Activated CD4-positive, alpha-beta T cell treated with anti-CD3 and anti-CD28 coated beads for 1 hour (primary cell): ENCODE measurements at places on chromosomes 4 and X.

DNA sequence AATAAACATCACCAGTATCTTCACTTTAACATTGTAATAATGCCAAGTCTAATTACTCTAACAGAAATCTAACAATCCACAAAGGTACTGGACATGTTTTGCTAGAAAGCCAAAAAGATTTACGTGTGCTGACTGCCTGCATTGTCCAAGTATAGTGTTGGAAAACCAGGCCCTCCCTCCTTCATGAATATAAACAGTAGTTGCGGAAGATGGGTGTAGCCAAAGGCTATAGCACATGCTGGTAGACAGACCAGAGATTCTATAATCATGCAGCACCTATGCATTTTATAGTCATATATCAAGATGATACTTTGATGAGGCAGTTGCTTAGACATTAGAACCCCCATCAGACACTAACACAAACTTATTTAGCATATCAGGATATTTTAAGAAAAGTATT, 22.6 kb downstream of the ZNF280C start:
- no peak for DNase-seq

DNA sequence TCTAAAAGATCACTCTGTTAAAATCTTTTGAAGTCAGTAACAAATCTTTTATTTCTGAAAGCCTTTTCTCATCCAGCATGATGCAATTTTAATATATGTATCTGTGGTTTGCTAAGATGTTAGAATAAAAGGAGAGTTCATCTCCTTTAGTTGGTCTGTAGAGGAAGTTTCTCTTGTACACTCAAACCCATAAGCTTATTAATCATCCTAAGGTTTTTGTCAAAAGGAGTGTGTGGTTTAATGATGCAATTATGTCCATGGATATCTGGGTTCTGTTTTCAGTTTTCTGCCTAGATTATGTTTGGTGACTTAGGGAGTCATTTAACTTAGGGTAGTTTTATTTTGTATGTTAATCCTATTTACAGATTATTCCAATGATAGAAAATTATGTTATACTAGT, 52.1 kb upstream of the NDST4 start:
- no peak for DNase-seq

- DNase-seq = no peak
Observed at GRCh38 chrX:130186651-130187050, 14.9 kb downstream of the RAB33A start.

- DNase-seq = no peak
Observed at GRCh38 chr4:186260504-186261448, 5.2 kb upstream of the F11 start.

GRCh38 chrX:105209406-105209805, 11.1 kb downstream of the TEX13A start:
- no peak for DNase-seq

- DNase-seq = peak; percentile 50
Observed at GRCh38 chrX:46573892-46574773, 568 bp downstream of the CHST7 start.

- DNase-seq = no peak
Observed at GRCh38 chrX:11531226-11531625, 134.5 kb downstream of the ARHGAP6 start.

- DNase-seq = no peak
Observed at GRCh38 chr4:3703677-3704521, 62.3 kb upstream of the ADRA2C start.

- DNase-seq = no peak
Observed at GRCh38 chrX:137926090-137926489, 360.2 kb downstream of the ZIC3 start.

DNA sequence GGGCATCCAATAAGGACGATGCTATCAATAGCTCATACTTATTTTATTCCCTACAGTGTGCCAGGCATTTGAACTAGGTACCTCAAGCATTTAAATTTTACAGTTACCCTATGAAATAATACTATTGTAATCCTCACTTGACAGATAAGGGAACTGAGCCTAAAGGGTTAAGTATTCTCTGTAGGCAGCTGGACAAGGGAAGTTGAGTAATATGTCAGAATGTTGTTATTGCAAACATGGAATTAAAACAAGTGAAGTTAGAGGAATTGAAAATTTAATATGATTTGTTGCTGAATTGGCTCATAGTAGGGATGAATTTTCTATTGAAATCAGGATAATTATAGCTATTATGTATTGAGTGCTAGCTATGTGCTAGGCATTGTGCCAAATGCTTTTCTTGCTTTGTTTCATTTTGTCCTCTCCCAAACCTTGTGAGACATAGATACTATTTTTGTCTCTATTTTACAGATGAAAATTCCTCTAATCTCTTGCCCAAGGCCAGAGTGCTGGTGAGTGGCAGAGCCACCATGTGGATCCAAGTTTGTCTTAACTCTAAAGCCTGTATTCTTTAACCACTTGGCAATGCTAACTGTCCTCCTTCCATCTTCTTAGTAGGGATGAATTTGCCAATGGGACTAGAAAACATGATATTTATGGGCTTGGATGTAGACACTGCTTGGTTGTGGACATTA, 58.1 kb downstream of the TMEM164 start:
- no peak for DNase-seq

- DNase-seq = no peak
Observed at GRCh38 chr4:48064349-48064748, 47.8 kb downstream of the NIPAL1 start.

- DNase-seq = no peak
Observed at GRCh38 chr4:56389558-56389957, 2.3 kb upstream of the AASDH start.

DNA sequence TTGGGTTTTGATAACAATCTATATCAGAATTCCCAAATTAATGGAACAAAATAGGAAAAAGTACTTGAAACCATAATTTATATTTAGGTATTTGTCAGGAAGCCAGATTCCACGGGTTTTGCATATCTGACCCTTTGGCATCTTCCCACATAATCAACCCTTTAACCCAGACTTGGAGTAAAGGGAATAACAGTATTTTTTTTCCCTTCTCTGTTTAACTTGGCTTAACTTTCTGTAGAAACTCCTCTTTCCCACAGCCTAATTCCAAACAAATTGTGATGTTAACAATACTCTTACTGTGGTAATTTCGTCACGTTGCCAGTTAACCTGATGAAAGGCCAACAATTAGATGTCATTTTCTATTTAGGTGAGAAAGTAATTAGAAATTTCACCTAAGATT, 49.4 kb upstream of the GUCY1A1 start:
- no peak for DNase-seq

- DNase-seq = no peak
Observed at GRCh38 chr4:61934198-61934597, 734.1 kb downstream of the ADGRL3 start.

DNA sequence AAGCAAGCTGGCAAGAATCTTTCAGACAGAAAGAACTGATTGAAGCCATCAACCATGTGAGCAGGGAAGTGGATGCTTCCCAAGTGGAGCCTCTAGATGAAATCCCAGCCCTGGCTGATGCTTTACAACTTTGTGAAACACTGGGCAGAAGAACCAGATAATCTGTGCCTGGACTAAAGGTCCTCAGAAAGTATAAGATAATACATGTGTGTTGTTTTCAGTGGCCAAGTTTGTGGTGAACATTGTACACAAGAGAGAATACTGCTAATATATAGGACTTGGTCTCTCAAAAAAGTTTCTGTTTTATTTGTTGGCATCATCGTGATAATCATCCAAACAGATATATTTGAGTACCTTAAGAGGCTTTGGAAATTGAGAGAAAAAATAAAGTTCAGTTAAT, 1367.8 kb upstream of the IGFBP7 start:
- DNase-seq = no peak

- DNase-seq = no peak
Observed at GRCh38 chrX:131821945-131822622, 201.0 kb upstream of the STK26 start.

GRCh38 chr4:7710576-7711306, 228.9 kb downstream of the AFAP1 start:
- no peak for DNase-seq

- no peak for DNase-seq
Observed at GRCh38 chr4:108191269-108191914, 22.7 kb upstream of the LEF1 start.

- DNase-seq = no peak
Observed at GRCh38 chr4:8435656-8436121, 4.8 kb downstream of the ACOX3 start.

DNA sequence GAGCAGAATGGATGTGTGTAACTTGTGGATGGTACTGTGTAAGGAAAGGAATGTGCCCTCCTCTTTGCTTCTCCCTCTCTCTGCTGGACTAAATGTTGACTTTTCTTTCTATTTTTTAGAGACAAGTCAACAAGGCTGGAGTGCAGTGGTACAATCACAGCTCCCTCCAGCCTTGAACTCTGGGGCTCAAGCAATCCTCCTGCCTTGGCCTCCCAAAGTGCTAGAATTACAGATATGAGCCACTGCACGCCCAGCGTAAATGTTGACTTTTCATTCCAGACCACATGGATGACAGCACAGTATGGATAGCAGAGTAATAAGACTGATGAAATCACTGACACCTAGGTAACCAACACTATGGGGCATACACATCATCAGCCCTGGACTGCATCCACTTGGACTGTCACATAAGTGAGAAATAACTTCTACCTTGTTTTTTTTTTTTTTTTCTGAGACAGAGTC, 5.1 kb upstream of the RPS3A start:
- DNase-seq = no peak

DNA sequence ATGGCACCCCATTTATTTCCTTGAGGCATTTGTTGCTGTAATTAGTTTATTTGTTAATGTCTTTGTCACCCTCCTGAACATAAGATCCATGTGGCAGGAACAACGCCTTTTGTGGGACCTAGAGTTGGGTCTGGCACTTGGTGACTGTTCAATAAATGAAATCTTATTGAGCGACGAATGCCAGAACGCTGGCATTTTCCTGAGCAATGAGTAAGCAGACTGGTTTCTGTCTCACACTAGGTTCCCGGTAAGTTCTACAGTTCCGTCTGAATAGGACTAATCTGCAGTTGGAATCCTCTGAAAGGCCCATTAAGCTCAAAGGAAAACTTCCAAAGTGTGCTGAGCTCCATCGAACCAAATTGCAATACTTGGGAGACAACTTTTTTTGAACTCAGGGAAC, 49.2 kb downstream of the GATB start:
- DNase-seq = no peak

DNA sequence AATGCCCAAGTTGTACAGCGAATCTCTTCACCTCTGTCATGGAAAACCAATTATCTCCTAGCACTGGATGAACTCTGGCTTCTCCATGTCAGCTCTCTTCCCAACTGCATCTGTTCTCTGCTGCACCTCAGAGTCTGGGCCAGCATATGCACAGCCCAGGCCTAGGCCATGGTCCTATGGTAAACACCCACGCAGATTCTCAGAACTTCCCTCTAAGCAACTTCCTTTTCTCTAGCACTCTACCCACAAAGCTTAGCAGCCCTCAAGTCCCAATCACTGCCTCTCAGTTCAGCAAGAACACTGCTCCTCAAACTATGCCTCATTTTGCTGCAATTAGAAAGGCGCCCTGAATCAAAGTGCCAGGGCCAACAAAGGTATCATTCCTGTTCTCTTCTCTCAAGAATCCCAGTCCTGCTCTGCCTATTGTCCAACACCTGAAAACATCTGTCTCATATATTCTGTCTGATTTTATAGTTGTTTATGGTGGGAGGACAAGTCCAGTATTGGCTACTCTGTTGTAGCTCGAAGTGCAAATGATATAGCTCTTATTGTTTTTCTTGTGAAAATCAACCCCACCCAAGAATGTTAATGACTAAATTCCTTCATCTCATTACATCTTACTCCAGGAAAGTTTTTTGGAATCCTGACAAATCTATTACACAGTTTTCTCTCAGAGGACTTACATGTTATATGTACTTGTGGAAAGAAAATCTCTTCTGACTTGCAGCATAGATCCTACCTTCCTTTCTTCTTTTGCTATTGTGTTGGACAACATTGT, 85.4 kb downstream of the DCHS2 start:
- DNase-seq = no peak

DNA sequence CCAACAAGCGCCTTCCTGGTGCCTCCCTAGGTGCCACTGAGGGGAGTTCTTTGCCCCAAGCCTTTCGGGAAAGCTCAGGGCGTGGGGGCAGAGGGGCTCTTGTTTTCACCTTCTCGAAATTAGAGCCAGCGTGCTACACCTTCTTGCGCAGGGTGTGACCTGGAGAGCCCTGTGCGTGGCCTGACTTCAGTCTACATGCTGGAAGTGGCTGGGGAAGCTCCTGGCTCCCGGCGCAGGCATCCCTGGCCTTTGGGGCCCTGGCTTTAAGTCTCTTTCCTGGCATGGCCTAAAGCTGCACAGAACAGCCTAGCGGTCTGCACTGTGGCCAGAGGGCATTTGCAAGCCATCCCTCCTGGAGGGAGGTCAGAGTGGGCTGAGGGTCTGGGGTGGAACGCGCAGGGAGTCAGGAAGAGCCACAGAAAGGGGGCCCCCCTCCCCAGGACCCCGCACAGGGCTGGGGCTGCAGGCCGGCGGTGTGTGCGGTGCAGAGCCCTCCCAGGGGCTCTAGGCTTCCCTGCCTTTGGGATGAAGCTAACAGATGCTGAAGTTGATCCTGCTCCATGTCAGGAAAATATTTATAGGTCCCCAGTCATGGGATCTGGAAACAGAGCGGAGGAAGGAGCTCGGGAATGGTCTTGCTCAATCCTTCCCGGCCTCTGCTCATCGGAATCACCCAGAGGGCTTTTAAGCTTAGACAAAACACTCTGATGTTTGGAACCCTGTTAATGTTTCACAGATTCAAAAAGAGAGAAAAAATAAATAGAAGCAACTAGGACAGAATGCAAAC, 781 bp upstream of the SPON2 start:
- no peak for DNase-seq

DNA sequence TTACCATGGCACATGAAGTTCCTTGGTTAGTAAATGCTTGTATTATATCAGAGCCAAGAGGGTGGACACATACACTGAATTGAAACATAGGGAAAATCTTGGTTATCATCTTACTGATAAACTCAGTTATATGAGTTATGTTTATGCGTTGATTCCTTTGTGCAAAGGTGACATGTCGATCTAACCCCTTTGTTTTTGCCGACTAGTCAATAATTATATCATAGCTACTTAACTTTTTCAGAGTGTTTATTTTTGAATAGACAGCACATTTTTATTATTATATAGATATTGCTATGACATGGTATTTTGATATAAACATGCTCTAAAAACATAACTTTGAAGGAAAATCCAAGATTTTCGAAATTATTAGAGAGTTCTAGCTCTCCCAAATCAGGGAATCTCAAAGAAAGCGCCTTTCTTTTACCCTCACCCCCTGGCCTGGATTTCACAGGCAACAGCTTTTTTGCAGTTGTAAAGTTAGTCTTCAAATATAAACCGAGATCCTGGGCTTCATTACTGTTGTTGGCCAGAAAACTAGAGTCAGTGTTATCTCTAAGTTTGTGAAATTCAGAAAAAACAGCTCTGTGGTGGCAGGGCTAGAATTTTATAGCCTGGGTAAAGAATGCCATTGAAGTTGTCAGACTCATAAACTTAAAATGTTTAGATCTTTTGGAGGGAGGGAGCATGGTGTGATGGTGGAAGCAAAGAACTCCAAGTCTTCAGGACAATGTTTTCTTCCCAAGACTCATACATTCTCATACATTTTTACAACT, 45.8 kb upstream of the PITX2 start:
- DNase-seq = no peak

- no peak for DNase-seq
Observed at GRCh38 chr4:7734651-7735260, 204.9 kb downstream of the AFAP1 start.

- DNase-seq = no peak
Observed at GRCh38 chrX:68193786-68194185, 239.5 kb downstream of the OPHN1 start.
